ENCODE measurements at places on chromosomes 1 and 21.

DNA sequence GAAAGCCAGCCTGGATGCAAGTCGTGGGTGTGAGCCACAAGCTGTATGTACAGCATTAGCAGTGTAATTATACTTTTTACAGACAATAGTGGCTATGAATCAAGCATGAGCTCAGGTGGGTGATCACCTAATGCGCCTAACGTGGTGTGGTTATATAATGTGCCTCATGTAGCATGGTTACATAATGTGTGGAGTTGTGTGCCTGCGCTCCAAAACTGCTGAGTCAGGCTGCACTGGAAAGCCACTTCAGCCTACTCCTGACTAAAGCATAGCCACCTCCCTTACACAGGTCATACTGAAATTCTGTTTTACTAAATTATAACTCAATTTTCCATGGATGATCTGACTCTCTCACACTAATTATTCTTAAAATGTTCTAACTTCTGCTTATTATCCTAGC lies 69.8 kb downstream of the KCNT2 start:
- no peak for DNase-seq

DNA sequence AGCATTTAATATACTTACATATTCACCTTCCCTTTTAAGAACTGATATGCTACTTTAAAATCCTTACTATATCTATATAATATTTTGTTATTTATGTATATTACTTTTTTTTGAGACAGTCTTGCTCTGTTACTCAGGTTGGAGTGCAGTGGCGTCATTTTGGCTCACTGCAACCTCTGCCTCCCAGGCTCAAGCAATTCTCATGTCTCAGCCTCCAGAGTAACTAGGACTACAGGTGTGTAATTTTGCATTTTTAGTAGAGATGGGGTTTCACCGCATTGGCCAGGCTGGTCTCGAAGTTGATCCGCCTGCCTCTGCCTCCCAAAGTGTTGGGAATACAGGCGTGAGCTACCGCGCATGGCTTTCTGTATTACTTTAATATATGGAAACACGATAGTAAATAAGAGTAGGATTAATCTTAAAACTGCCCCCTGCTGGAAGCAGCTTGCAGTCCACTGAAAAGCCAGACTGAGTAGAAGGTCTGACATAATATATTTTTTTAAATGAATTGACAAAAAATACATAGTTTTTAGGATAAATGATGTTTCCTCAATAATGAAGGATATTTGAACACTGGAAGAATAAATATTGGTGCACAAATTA lies 24.4 kb downstream of the RCAN3 start:
- no peak for DNase-seq

DNA sequence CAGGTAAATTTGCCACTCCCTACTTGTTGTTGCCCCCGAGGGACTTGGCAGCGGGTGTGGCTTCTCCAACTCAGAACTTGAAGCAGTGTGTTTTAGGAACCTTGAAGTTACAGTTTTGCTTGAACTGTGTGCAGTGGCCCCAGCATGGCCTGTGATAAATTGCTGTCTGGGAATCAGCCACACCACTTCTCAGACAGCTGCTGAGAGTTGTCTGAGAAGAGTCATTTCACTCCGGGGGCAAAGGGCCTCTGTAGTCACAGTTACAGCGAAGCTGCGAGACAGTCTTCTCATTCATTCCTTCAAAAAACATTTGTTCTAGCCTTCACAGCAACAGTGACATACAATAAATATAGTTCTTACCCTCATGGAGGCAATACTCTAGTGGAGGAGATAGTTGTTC lies 70.3 kb downstream of the PROX1 start:
- no peak for DNase-seq

GRCh38 chr1:207803678-207804077 lies 51.8 kb downstream of the CD46 start:
- no peak for DNase-seq
